ENCODE measurements at places on chromosomes 6 and 20.
A peak's percentile ranks its signal among the peaks of the same experiment; 100 is the strongest.

DNA sequence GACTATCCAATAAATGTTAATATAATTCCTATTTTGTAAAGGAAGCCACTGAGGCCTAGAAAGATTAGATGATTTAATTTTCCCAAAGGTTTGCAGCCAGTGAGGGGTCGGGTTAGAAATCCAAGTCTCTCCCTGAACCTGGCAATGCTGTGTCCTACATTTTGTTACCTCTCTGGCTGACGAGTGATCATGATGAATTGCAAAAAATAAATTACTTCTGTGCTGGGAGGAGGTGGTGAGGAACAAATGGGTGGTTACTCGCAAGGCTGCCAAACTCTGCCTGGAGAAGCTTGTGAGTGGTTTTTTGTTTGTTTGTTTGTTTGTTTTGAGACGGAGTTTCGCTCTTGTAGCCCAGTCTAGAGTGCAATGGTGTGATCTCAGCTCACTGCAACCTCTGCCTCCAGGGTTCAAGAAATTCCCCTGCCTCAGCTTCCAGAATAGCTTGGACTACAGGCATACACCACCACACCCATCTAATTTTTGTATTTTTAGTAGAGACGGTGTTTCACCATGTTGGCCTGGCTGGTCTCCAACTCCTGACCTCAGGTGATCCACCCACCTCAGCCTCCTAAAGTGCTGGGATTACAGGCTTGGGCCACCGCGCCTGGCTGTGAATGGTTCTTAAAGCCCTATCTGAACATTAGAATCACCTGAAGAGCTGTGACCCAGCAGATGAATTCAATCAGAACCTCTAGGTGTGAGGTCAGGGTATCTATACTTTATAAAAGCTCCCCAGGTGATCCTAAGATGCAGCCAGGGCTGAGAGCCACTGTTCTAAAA, 20.2 kb upstream of the TBC1D7 start:
- DNase-seq, result no peak

GRCh38 chr20:19932170-19932667, 84.9 kb upstream of the NAA20 start:
- DNase-seq, result no peak

- DNase-seq, result no peak
These were observed 42.0 kb downstream of the JARID2 start for GRCh38 chr6:15287670-15288375.

GRCh38 chr6:125950293-125950692, 6.3 kb upstream of the HINT3 start:
- DNase-seq, result no peak

GRCh38 chr6:25542984-25543910, 108.8 kb upstream of the SCGN start:
- DNase-seq, result no peak

DNA sequence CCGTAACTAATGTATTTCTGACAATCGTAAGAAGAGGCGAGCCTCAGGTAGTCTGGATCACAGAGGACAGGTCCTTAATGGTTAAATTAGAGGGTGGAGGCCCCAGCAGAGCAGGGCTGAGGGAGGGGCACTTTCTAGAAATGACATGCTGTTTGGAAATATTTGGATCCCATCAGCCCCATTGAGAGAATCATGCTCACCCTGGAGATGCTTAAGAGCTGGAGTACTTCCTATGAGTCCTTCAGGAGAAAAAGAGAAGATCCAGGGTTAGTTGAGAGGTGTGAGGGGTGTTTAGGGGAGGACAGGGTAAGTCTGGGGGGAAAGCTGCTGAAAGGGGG, 123.0 kb downstream of the TCP11 start:
- no peak for DNase-seq

DNA sequence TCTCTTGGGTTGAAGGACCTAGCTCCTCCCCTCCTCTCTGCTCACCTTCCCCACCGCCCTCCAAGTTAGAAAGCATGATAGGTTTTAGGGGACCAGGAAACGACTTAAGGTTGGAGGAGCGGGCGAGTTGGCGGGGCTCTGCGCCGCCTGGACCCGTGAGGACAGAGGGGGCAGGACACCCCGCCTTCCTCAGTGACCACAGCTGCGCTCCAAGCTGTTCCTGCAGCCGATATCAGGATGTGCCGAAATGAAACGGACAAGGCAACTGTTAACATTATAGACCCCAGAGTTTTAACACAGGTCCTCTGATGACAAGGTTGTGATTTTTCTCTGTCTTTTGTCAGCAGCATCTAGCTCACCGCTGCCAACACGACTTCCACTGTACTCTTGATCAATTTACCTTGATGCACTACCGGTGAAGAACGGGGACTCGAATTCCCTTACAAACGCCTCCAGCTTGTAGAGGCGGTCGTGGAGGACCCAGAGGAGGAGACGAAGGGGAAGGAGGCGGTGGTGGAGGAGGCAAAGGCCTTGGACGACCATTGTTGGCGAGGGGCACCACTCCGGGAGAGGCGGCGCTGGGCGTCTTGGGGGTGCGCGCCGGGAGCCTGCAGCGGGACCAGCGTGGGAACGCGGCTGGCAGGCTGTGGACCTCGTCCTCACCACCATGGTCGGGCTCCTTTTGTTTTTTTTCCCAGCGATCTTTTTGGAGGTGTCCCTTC, at the start of gene GRM1:
Gene GRM1, plus strand, starts transcription at position 212 of the 722 bp plus-strand sequence. Its CDS starts 456 bp downstream, at position 668.
- no peak for DNase-seq

- no peak for DNase-seq
These were observed 30.2 kb upstream of the RNF8 start for GRCh38 chr6:37323580-37323979.

DNA sequence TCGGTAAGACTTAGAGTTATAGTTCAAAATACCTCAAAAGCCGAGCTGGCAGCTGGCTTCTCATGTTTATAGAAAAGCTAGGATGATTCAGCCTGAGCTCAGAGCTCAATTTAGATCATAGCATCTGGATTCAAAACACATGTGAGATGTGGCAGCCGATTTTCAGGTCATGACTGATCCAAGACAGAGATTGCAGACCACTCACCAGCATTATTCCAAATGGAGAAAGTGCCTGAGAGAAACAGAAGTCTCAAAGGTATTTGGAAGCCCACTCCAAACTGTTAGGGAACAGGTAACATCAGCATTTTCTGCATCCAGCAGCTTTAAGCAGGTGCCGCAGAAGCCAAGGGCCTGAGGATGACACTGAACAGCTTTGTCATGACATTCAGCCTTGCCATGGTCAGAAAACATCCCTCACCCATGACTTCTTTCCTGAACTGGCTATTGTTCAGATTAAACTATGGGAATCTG, 102.2 kb downstream of the BACH2 start:
- DNase-seq, result no peak

- peak; percentile 78 for DNase-seq
These were observed 72.3 kb upstream of the DST start for GRCh38 chr6:56714982-56715456.

DNA sequence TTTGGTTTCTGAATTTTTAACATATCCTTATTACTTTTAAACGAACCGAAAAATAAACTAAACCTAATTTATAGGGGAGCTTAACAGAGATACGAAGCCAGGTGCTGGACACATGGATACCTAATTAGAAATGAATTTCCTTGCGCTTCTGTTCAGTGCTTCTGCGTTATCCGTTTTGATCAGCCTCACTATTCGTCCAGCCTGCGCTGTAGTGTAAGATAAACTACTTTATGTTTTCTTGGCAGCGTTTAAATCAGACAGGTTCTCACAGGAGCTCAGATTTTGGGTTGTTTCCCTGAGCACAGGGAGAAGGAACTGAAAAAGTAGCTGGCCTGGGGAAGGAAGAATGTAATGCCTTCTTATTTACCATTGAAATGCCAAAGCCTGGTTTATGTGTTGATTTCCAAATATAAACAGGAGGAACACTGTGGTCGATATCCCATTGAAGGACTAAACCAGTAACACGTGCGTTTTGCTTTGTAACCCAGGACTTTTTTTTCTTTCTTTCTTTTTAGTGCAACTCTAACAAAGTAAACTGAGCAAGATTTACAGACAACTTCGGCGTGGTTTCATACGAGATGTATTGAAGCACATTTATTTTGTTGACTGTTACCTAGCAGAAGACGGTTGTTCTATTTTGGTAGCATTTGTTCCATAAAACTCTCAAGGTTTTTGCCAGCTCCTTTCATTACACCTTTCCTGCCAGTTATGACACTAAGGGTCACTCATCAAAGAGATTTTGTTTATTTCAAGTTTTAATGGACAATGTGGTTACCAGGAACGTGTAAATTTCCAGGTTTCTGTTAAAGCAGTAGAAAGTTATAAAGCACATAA, 214.8 kb upstream of the HEY2 start:
- no peak for DNase-seq

GRCh38 chr20:6000871-6001270, 50.4 kb downstream of the MCM8 start:
- no peak for DNase-seq

- no peak for DNase-seq
These were observed 950.9 kb downstream of the KIF16B start for GRCh38 chr20:15622368-15622767.

GRCh38 chr6:77446249-77446648, 17.0 kb downstream of the HTR1B start:
- no peak for DNase-seq

- no peak for DNase-seq
These were observed 18.3 kb upstream of the MBOAT1 start for GRCh38 chr6:20230401-20231119.

GRCh38 chr6:100001915-100002388, 7.9 kb upstream of the MCHR2 start:
- DNase-seq, result peak; percentile 5

DNA sequence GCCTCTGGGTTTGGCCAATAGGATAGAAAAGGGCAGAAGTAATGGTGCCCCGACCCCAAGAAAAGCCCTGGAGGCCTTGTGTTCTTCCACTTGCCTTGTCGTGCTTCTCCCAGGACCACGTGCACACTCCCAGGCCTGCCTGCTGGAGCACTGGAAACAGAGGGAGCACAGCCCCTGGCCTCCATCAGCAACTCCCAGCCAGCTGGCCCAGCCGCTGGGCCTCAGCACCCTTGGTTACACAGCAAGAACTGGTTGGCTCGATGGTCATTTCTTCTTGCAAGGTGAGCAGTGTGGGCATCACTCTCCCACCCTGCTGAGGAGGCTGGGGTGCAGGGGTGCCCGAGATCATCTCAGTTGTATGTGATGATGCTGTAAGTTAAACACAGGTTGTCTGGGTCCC, 69.2 kb upstream of the CST7 start:
- no peak for DNase-seq

DNA sequence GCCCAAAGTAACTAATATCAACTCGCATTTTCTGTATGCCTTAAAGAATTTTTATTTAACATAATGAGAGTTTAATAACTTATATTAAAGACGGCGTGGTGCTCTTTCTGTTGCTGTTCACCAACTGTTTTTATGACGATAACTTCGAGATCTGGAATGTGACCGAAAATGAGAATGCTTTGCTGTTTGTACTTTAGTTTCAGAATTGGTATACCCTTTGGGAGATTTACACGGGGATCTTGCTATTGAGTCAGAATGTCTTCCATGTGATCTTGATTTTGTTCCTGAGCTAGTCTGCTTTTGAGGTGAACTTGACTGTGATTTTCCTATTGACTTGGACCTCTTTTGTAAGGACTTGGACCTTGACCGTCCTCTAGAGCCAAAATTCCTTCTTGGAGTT, 17.9 kb downstream of the PNRC1 start:
- DNase-seq, result no peak

DNA sequence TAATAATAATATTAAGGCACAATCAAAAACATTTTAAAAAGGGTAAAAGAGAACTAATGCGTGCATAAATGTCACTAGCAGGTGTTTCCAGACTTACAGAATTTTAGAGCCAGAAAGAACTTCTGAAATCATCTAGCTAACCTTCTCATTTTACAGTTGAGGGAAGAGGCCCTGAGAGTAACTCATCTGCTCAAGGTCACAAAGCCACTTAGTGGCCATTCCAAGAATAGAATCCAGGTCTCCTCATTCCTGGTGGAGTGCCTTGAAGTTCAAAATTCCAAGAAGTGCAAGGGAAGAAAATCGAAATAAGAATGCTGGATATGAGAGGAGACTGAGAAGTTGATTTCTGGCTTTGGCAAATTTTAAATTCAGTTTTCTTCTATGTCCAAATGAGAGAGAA, 3.2 kb upstream of the KIAA0408 start:
- no peak for DNase-seq

- no peak for DNase-seq
These were observed 102.1 kb downstream of the MTFR2 start for GRCh38 chr6:136148051-136148450.

- no peak for DNase-seq
These were observed 76.5 kb downstream of the SH3BGRL2 start for GRCh38 chr6:79707621-79708020.

DNA sequence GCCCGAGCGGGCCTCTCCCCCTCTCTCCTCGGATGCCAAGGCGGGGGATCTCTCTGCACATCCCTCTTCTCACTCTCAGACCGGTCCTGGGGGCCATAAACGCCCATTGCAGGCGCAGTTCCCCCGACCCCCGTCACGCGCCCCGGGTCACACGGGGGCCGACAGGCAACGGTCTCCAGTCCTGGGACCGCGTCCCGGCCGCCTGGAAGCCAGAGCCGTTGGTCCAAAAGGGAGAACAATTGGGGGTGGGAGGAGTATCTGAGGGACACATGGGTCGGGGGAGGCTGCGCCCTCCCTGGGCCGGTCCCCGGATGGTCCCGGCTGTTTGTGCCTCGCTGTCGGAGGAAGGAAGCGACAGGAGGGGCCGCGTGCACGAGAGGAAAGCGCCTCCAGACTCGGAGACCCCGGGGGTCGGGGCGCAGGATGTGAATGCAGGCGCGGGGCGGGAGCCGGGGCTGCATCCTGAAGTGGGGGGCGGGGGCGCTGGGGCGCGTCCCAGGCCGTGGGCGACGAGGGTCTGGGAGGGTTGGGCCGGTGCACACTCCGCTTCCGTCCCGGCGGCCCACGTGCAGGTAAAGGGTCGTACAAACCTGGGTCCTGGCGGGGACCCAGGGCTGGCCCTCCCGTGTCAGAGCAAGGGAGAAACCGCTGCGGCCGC, 903 bp downstream of the SLC4A11 start:
- no peak for DNase-seq

GRCh38 chr6:111417946-111418345, 65.1 kb downstream of the REV3L start:
- DNase-seq, result no peak

DNA sequence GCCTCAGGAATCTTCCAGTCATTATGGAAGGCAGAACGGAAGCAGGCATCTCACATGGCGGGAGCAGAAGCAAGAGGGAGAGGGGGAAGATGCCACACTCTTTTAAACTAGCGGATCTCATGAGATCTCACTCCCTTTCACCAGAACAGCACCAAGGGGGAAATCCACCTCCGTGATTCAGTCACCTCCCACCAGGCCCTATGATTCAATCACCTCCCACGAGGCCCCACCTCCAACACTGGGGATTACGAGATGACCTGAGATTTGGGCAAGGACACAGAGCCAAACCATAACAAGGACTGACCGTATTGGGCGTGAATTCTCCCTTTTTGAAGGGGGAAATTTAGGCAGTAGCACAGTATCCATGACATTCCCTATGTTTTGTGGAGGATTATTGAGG, 88.8 kb downstream of the TMEM170B start:
- DNase-seq, result no peak

GRCh38 chr6:31114541-31114878, at the start of gene PSORS1C1:
Gene PSORS1C1, plus strand, starts transcription at chr6:31114800. Its CDS starts 14,833 bp downstream, at chr6:31129633.
- peak; percentile 90 for DNase-seq

DNA sequence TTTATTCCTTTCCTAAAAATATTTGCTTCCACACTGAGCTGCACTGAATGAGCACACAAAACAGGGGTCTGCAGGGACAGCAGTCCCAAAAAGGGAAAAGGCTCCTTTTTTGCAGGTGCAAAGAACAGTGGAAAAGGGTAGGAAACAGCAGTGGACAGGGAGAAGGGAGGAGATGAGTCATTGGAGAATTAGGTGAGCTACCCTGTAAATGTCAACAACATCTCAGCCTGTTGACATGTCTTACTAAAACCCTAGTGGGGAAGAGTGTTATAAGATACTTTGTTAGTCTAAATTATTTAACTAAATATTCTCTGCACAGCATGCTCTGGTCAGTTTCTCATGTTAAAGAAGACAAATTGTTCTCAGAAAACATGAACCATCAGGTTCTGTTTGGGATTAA, 151.5 kb upstream of the FBXL4 start:
- DNase-seq, result no peak
